B cell (primary cell): ENCODE measurements at places on chromosomes 6 and 20. TPM values are rescaled to one million over a fixed set of nuclear protein-coding genes. Genes with fewer than 3 reads are reported as not detected.
A peak's percentile ranks its signal among the peaks of the same experiment; 100 is the strongest.

Gene UBE2V1
- total RNA-seq, result 158 and 175 TPM in 2 replicates

DNA sequence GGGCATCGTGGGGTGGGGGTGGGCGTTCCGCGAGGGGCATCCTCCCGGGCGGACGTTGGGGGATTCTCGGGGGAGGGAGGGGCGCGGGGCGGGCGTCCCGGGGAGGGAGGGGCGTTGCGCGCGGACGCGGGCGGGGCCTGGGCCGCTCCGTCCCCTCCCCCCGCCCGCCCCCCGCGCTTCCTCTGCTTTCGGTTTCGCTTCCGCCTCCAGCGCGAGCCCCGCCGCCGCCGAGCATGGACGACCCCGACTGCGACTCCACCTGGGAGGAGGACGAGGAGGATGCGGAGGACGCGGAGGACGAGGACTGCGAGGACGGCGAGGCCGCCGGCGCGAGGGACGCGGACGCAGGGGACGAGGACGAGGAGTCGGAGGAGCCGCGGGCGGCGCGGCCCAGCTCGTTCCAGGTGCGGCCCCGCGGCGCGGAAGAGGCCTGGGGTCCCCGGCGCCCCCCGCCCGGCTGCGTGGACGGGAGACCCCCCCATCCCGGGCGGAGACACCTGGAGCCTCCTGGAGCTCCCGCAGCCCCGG lies at the start of gene OGFR:
Gene OGFR, plus strand, starts transcription at position 209 of the 528 bp plus-strand sequence. Its CDS starts 25 bp downstream, at position 234.
- peaks cover 2% of the 10 kb centered on the region for H3K36me3 ChIP-seq
- DNase-seq, result peak; percentile 89
- no peaks in the 10 kb centered on the region for H3K27me3 ChIP-seq

- H3K36me3 ChIP-seq, result no peaks in the 10 kb centered on the region
- H3K27me3 ChIP-seq, result no peaks in the 10 kb centered on the region
- H3K4me3 ChIP-seq, result no peak overlapping the region
- no peak for DNase-seq
- no peaks in the 10 kb centered on the region for H3K4me1 ChIP-seq
These were observed 62.6 kb upstream of the GGTLC1 start for GRCh38 chr20:24051160-24051559.

Gene RNASET2
- total RNA-seq, result 293 and 302 TPM in 2 replicates

- no peaks in the 10 kb centered on the region for H3K27me3 ChIP-seq
- H3K36me3 ChIP-seq, result no peaks in the 10 kb centered on the region
- H3K27ac ChIP-seq, result no peak overlapping the region
These were observed 56.6 kb upstream of the CD83 start for GRCh38 chr6:14060971-14061370.

DNA sequence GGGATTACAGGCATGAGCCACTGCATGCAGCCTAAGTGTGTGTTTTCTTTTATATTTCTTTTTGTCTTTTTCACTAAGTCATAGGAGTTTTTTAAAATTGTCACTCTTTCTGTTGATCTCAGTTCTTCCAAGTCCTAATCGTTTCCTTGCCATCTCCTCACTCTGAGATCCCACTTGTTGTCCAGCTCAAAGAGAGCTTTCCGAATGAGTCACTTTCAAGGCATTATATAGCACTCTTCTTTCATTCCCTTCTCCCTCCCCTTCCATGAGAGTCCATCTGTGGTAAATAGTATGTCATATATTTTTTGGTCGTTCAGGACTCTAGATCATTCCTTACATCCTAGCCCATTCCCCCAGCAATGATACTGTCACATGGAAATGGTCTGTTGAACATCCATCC lies 4.3 kb downstream of the VAPB start:
- H3K4me3 ChIP-seq, result no peak overlapping the region
- H3K27me3 ChIP-seq, result no peaks in the 10 kb centered on the region
- no peaks in the 10 kb centered on the region for H3K36me3 ChIP-seq

DNA sequence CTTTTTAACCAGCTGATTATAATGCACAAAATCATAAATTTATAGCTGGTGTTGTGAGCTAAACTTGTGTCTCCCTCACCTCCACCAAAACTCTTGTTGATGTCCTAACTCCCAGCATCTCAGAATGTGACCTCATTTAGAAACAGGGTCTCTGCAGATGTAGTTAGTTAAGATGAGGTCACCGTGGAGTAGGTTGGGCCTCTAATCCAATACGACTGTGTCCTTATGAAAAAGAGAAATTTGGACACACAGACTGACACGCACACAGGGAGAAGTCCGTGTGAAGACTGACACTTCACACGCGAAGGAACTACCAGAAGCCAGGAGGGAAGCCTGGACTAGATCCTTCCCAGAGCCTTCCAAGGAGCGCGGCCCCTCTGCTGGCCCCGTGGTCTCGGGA lies 46.5 kb downstream of the TRAM2 start:
- no peak for DNase-seq
- H3K27ac ChIP-seq, result no peak overlapping the region
- H3K36me3 ChIP-seq, result no peaks in the 10 kb centered on the region

Gene EPM2A
- 17.0 and 17.9 TPM in 2 replicates for total RNA-seq

DNA sequence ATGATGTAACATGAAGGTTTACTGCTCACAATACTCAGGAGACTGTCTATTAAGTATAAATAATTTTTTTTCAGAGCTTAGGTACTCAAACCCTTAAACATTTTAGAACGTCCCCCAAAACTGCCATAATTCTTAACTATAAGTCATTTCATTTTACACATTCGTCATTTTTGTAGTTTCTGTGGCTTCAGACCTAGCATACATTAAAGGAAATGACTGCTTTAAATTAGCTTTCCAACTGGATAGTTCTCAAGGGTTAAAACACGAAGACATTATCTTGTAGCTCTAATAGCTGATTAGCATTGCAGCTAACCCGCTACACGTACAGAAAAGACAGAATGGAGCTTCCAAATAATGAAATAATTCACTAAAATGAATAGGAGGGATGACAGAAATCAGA lies 24.9 kb upstream of the PLN start:
- H3K27me3 ChIP-seq, result no peaks in the 10 kb centered on the region
- no peak for DNase-seq
- no peak overlapping the region for H3K4me3 ChIP-seq
- peaks cover 22% of the 10 kb centered on the region for H3K36me3 ChIP-seq

GRCh38 chr6:142647449-142648035 lies 297.4 kb downstream of the HIVEP2 start:
- no peaks in the 10 kb centered on the region for H3K27me3 ChIP-seq
- no peak for DNase-seq
- H3K4me3 ChIP-seq, result no peak overlapping the region
- H3K27ac ChIP-seq, result no peak overlapping the region
- H3K36me3 ChIP-seq, result no peaks in the 10 kb centered on the region

GRCh38 chr20:4020256-4020655 lies 4.9 kb upstream of the RNF24 start:
- H3K4me1 ChIP-seq, result peaks cover 5% of the 10 kb centered on the region
- DNase-seq, result no peak
- H3K27ac ChIP-seq, result no peak overlapping the region
- no peak overlapping the region for H3K4me3 ChIP-seq

DNA sequence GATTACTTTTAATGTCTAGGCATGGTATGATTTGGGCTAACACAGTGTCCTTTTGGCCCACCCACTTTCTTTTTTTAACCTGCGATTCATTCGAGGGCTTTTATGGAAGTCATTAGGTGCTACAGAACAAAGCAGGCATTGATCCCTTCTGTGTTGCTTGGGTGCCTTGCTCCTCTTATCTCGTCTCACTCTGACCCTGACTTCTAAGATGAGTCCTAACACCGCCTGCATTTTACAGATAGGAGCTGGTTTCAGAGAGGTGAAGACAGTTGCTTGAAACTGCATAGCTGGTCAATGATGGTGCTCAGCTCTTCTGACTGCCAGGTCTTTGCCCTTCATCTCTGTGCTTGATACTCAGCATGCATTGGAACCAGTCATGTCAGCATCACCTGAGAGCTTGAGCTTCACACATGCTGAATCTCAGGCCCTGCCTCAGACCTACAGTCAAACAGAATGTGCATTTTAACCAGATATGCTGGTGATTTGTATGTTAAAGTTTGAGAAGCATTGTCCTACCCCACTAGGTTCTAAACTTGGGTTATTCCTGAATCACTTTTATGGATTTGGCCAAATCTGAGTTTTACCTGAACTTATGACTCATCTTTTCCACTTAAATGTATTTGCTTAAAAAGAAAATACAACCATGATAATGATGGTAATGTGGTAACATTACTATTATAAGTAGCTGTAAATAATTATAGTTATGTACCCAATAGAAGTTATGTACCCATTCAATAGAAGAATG lies 142.3 kb downstream of the PLCB4 start:
- DNase-seq, result no peak
- no peaks in the 10 kb centered on the region for H3K4me1 ChIP-seq
- H3K27ac ChIP-seq, result no peak overlapping the region
- H3K36me3 ChIP-seq, result no peaks in the 10 kb centered on the region

DNA sequence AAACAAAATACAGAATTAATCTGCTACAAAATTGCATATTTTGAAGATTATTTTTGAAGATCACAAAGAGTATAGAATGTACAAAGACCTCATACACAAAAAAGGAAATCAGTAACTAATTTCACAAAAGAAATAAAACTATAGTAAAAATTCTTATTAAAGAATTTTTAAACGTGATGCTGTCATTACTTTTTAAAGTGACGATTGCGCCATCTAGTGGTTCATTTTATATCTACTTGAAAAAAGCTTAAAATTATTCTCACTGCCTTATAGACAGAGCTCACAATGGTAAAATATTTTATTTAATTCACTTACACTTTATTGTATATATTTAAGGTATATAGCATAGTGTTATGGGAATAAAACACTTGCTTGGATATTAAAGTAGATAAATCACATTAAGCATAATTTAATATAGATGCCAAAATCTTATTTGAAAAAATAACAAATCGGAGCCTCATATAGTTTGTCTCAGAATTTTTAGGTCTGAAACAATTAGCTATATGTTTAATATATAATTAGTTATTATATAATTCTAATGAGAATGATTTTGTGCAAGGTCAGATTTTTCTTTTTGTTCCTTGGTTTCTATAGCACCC lies 128.8 kb downstream of the PHF3 start:
- no peak overlapping the region for H3K27ac ChIP-seq
- H3K4me1 ChIP-seq, result no peaks in the 10 kb centered on the region
- peak; percentile 67 for DNase-seq
- H3K36me3 ChIP-seq, result no peaks in the 10 kb centered on the region
- no peaks in the 10 kb centered on the region for H3K27me3 ChIP-seq

- no peaks in the 10 kb centered on the region for H3K27me3 ChIP-seq
- no peaks in the 10 kb centered on the region for H3K4me1 ChIP-seq
- no peaks in the 10 kb centered on the region for H3K36me3 ChIP-seq
- H3K4me3 ChIP-seq, result no peak overlapping the region
These were observed 149.8 kb downstream of the EYS start for GRCh38 chr6:65557224-65557623.

- H3K27me3 ChIP-seq, result no peaks in the 10 kb centered on the region
- H3K36me3 ChIP-seq, result no peaks in the 10 kb centered on the region
- no peak overlapping the region for H3K27ac ChIP-seq
- no peaks in the 10 kb centered on the region for H3K4me1 ChIP-seq
These were observed 273.0 kb downstream of the TFAP2A start for GRCh38 chr6:10141746-10142443.

Gene SLC9A8
- total RNA-seq, result 24.2 and 29.7 TPM in 2 replicates

DNA sequence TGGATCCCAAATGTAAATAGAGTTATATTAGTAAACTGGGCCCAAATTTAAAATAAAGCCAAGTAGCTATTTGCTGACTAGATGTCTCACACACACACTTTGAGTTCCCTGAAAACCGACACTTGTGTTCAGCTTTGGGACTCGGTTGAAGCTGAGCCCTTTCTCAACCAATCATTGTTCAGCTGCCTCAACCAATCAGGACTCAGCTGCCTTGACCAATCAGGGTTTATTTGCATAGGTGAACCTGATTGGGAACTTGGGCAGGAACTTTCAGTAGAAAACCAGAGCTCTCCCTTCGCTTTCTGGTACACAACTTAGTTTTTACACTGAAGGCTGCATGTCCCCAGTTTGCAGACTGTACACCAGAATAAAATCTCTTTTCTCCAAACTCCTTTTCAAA lies 301.7 kb downstream of the FOXA2 start:
- no peak overlapping the region for H3K27ac ChIP-seq
- no peak overlapping the region for H3K4me3 ChIP-seq
- DNase-seq, result no peak
- no peaks in the 10 kb centered on the region for H3K36me3 ChIP-seq
- no peaks in the 10 kb centered on the region for H3K27me3 ChIP-seq

GRCh38 chr6:16676978-16677377 lies 84.3 kb downstream of the ATXN1 start:
- no peaks in the 10 kb centered on the region for H3K27me3 ChIP-seq
- H3K27ac ChIP-seq, result no peak overlapping the region
- no peak for DNase-seq
- no peak overlapping the region for H3K4me3 ChIP-seq
- no peaks in the 10 kb centered on the region for H3K36me3 ChIP-seq
